ENCODE measurements at places on chromosomes 6 and 20.

DNA sequence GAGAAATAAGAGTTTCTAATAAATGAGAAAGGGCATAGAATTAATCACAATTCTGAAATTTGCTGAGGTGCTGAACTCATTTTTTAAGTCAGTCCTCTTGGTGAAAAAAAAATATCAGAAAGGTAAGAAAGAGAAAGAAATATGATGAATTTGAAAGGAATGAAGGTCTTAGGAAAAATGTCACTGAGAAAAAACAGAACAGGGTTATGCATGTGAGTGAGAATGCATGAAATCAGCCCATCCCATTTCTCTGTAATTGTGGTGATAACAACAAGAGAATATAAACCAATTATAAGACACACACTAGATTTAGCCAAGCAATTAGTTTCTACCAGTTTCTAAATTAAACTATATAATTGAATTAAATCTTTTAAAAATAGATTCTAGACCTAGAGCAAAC, 138.9 kb downstream of the TBX18 start:
- DNase-seq, result no peak

- no peak for DNase-seq
These were observed 42.5 kb upstream of the DST start for GRCh38 chr6:56685102-56685733.

GRCh38 chr20:33648396-33649004, 13.6 kb upstream of the C20orf144 start:
- peak; percentile 77 for DNase-seq

- no peak for DNase-seq
These were observed 17.5 kb downstream of the RIN2 start for GRCh38 chr20:19775353-19776253.

DNA sequence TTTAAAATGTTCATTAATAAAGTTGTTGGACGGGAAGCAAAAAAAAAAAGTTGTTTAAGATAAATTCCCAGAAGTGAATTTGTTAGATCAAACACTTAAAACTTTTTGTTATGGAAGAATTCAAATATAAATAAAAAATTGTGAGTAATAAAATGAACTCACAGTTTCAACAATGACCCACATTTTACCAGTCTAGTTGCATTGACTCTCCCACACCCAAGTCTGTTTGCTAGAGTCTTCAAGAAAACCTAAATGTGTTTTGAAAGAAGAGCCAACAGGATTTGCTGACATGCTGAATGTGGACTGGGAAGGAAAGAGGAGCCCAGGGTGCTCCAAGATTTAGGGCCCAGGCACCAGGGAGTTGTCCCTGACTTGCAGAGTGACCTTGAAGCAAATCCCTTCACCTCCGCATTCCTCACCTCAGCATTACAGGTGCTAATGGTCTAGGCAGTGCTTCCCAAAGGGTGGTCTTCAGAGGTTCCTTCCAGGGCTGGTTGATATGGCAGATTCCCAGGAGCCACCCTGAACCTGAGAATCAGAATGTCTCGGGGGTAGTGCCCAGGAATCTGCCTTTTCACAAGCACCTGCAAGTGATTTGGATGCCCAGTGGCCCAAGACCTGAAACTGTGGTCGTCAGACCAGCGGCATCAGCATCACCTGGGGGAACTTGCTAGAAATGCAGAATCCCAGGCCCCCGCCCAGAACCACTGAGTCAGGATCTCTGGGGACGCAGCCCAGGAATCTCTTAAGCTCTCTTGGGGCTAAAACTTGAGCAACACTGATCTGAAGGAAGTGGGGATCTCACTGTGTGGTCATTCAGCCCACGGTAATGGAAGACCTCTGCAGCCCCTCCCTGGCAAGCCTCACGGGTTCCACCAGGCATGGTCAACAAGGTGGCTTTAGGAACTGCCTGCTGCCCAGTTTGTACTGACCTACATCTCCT, 31.1 kb downstream of the POFUT1 start:
- DNase-seq, result no peak

GRCh38 chr6:148347441-148348054, 4.9 kb downstream of the SASH1 start:
- no peak for DNase-seq

- no peak for DNase-seq
These were observed 66.9 kb downstream of the PYGB start for GRCh38 chr20:25314497-25315417.

DNA sequence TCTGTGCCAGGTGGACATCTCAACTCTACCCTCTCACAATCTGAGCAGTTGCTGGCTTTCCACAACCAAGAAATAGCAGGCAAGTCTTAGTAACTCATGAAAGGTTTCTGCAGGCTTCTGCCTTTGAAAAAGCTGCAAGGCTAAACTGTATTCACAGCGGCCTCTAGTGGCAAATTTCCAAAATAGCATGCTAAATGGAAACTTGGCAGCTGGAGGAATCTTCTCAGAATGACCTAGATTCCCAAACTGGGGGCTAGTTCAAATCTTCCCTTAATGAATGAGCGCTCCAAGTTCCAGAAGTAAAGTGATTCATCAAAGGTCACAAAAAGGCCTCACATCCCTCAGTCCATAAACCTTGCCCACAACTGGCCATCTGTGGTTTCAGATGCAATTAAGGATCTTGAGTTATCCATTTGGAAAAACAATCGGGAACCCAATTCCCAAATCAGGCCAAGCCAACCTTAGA, 11.9 kb upstream of the CPNE5 start:
- DNase-seq, result no peak

- DNase-seq, result no peak
These were observed 53.9 kb downstream of the GTF2H5 start for GRCh38 chr6:158222066-158222465.

- DNase-seq, result no peak
These were observed 66.0 kb downstream of the ARHGAP18 start for GRCh38 chr6:129643968-129644367.

GRCh38 chr6:81894788-81895271, 142.3 kb upstream of the TENT5A start:
- no peak for DNase-seq

DNA sequence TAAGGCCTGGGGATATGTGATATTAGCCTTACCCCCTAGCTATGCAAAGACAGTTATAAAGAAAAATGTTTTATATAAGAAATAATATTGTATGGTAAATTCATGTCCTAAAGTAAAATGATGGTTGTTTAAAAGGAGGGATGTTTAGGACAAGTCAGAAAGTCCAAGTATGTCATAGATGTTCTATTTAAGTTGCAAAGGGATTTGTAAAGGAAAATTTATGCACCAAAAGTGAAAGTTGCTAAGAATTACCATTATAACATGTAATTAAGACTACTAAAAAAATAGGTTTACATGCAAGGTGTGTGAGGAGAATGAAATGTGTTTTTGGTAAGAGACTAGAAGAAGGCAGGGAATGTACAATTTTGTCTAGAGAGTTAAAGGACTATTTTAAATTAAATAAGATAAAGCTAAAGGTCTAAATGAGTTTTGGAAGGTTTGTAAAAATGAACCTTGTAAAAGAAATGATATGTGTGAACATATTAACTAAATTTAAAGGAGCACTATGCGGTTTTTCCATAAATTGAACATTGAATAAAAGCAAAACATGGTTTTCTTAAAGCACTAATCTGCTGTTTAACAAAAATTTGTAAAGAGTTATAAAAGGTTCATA, 22.7 kb upstream of the GOPC start:
- no peak for DNase-seq

DNA sequence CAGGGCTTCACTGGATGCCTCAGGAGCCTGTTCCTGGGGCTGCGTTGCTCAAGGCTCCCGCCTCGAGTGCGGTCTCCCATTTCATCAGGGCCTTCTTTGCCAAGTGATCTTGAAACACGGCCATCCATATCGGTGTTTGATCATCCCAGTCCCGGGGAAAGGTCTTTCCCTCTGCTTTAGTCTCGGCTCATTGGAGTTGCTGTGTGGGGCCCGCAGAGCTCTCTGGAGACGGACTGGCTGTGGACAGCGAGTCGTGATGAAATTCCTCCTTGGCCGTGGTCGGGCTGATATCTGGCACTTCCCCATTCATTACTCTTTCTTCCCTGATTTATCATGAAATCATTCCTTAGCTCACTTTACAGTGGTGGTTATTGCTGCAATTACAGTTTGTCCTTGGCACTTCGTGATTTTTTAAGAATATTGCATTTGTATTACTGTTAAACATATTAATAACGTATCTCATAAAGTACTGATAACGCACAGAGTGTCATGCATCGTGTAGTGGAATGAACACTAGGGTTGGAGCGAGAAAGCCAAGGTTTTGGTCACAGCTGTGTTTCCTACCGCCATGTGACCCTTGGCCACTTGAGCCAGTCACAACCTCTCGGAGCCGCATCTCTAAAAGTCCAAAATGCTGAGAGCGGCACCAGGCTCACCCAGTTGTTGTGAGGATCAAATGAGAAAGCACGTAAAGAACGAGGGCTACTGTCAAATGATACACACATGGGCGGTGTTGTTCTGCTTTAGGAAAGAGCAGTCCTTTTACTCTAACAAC, 71.8 kb downstream of the MTHFD1L start:
- no peak for DNase-seq

DNA sequence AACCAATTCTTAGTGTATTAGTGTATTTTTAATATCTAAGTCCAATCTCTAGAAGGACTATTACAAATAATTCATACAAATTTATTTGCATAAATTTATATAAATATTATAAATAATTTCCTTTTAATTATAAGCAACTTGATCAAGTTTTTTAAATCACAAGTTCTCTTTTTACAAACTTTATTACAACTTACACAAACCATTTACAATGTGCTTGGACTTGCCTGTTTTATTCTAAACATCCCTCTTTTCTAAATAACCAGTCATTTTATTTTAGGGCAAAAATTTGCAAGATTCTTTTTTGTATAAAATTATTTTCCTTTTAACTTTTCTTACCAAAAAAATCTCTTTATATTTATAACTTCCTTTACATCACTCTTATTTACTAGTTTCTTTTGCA, 83.5 kb upstream of the SYNCRIP start:
- DNase-seq, result no peak

GRCh38 chr6:54053881-54054391, 57.3 kb upstream of the MLIP start:
- DNase-seq, result no peak

GRCh38 chr6:33689879-33690278, 21.6 kb downstream of the UQCC2 start:
- no peak for DNase-seq

- peak; percentile 31 for DNase-seq
These were observed 117.3 kb downstream of the JARID2 start for GRCh38 chr6:15363164-15363522.

DNA sequence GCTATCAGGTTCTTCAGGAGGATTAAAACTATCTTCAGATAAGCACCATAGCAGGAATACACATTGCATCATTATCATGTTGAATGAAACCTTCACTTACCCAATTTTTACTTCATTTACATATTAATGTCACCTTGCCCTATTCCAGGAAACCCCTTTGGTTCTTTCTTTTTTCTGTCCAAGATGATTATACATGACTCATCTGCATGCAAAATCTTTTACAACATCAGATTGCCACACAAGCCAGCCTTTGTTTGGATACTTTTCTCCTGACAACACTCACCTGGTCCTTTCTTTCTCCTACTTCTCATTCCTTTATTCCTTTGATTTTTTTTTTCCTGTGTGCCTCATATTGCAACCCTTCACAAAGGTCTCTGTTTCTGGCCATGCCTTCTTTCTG, 200.5 kb upstream of the POU3F2 start:
- DNase-seq, result no peak

GRCh38 chr6:38319256-38320212, 320.2 kb downstream of the BTBD9 start:
- no peak for DNase-seq

- no peak for DNase-seq
These were observed 96.1 kb upstream of the BHLHE23 start for GRCh38 chr20:63102721-63103375.

DNA sequence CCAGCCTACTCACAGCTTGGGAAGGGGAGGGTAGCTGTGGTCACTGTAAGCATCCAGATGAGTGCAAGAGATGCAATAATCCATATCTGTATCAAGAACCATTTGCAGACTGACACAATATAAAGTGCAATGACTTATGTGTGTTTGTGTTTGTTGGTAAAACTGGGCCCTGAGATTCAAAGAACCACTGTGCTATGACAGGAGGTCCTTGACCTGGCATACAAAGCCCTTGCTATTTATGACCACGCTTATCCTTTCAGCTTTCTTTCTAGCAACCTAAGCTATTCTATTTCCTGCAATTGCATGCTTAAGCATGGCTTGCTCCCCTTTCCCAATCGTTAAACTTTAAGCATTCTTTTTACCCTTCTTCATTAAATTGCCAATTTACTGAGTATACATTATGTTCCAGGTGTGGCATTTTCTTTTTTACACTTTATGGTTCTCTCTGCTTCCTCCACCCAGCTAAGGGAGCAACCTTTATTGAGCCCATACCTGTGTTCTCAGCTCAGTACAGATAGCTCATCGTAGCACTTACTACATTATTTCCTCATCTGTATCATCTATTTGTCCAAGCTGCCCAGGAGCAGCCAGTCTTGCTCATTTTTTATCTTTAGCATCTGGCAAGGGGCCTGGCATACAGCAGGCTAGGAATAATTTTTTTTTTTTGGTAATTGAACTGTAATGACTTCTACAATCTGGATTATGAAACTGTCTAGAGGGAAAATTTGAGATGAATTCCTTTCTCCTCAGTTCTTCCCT, 3.5 kb downstream of the MCUR1 start:
- no peak for DNase-seq

GRCh38 chr6:90288404-90288803, 8.2 kb downstream of the BACH2 start:
- no peak for DNase-seq

DNA sequence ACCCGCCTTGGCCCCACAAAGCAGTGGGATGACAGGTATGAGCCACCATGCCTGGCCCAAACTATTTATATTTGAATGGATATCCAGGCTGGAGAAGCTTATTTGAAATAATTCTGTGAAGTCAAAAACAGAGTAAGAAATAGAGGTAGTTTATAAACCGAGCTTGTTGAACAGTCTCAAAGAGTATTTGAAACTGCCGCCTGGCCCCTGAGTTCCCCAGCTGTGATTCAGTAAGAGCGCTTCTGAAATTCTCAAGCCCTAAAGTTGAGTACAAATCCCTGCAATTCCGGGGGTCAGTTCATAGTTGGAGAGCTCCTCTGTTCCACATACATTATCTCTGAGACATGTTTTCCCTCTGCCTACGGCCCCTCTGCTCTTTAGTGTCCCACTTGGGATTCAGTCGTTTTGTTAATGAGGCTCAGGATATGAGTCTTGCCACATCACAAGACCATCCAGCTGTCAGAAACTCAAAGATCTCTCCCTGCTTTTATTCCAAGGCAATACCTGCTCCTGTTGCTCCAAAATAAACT, 127.8 kb downstream of the SOD2 start:
- no peak for DNase-seq

DNA sequence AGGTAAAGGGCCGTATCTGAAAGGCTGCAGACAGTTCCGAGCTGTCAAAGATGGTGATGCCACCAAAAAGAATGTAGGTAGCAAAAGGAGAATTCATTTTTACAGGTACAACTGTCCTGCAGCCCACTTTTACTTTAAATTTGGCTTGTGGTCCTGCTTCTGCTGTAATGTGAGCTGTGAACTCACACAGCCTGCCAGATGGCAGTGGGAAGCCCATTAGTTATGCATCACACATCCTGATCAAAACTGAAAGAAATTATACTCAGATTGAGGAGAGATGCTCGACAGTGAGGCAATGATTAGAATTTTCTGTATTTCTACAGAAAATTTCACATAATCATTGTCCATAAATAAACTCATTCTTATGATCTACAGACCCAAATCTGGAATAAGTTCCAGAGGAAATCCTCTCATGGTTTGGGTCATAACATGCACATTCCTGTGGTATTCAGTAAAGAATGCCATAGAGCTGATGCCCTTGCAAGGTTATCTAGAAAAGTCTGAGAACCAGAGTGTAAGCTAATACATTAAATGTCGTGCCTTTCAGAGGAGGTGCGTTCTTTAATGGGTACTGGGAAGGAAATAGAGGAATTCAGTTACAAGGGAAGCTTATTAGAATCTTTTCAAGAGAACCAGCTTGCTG, 23.9 kb upstream of the E2F3 start:
- no peak for DNase-seq

Measured in coronary artery (tissue), 2 donors.